ENCODE measurements at places on chromosomes 7 and 10.

GRCh38 chr10:80264081-80265056, 25.1 kb downstream of the MAT1A start:
- no peak for DNase-seq

DNA sequence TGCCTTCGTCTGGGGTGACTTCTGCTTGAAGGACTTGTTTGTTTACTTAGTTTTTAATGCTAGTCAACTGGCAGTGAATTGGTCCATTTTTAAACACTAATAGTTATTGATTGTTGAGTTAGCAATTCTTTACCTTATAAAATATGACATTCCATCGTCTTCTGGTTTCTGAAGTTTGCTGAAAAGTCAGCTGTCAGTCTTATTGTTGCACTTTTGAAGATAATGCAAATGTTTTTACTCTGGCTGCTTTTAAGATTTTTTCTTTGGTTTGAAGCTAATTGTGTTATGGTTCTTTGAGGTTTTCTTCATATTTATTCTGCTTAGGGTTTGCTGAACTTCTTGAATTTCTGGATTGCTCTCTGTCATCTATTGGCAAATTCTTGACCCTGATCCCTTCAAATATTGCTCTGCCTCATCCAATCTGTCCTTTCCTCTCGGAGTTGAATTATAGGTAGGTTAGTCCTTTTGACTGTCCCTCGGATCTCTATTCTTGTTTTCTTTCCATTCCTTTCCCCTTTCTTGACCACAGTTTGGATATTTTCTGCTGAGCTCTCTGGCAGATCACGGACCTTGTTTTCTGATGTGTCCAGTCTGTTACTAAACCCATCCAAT, 24.2 kb downstream of the MGMT start:
- peak; percentile 31 for DNase-seq

DNA sequence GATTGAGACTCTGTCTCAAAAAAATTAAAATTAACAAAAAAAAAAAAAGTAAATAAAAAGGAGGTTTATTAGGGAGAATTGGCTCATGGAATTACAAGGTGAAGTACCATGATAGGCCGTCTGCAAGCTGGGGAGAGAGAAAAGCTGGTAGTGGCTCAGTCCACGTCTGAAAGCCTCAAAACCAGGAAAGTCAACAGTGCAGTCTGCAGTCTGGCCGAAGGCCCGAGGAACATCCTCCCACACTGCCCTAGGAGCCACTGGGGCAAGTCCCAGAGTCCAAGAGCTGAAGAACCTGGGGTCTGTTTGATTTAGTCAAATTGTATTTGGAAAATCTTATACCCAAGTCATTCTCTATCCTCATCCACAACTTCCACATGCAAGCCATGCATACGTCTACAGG, 59.0 kb upstream of the RAB18 start:
- DNase-seq: no peak

- DNase-seq: peak; percentile 92
These were observed 11.4 kb upstream of the REPIN1 start for GRCh38 chr7:150357270-150357669.

GRCh38 chr10:86110156-86110786, 256.3 kb downstream of the GRID1 start:
- peak; percentile 15 for DNase-seq

GRCh38 chr7:109772161-109772560, 1202.5 kb downstream of the DNAJB9 start:
- DNase-seq: no peak

GRCh38 chr10:109089779-109090178, 833.5 kb downstream of the XPNPEP1 start:
- DNase-seq: no peak

GRCh38 chr7:154584352-154585252, 418.3 kb downstream of the PAXIP1 start:
- DNase-seq: peak; percentile 25

DNA sequence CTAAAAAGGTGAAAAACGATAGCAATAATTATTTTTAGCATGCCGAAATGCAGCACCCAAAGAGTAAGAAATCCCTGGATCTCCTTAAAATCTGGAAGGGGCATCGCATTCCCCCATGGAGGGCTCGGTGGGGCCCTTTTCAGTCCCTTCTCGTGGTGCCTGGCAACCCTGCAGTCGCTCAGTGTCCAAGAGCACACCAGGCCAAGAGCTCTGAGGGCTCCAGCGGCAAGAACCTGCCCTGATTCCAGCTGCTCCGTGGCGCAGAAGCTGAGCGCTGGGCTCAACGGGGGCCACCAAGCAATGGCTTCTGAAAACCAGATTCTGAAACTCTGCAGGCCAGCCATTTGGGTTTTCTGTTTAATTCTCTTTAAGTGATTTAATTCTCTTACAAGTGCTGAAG, 131.2 kb downstream of the PRKAG2 start:
- no peak for DNase-seq

DNA sequence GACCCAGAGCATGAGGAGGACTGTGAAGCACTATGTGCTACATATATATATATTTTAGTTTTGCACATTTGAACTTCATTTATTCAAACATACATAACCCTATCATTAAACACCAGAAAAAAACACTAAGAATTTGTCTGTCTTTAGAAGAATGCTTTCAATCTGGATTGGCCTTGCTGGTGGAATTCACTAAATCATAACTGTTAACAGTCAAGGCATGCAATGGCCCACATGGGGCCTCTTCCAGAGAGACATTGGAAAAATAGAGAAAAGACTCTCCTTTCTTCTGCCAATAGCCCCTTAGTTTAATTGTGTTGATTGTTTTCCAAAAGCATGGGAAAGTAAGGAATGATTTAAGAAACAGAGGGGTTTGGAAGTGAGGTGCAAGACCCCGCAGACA, 77.9 kb downstream of the MRPL32 start:
- no peak for DNase-seq

DNA sequence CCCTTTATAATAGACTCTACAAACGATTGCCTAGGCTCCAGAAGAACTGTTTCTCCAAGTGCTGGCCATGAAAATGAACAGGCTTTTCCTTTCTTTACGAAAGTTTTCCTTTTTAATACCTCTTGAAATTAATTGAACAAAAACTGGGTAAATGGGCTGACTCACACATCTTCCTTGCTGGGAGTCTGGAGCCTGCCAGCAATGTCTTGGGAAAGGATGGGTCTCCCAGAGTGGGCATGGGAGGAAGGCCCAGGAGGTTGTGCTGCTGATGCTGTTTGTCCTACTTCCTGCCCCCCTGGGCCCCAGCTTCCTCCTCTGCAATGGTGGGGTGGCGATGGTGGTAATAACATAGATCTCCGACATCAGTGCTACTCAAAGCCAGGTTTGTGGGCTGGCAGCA, 174.1 kb downstream of the RPS24 start:
- DNase-seq: no peak

GRCh38 chr10:88237896-88238614, 345.1 kb downstream of the RNLS start:
- no peak for DNase-seq

DNA sequence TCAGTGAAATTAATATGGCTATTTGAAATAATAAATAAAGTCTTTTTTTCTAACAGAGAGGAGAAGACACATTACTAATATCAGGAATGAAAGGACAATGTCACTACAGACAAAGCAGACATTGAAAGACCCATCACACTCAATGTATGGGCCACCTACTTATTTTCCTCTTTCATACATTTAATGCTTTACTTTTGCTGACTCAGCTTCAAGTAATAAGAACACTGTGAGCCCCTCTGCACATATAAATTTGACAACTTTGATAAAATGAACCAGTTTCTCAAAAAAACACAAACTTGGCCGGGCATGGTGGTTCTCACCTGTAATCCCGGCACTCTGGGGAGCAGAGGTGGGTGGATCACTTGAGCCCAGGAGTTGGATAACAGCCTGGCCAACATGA, 664.2 kb upstream of the COBL start:
- DNase-seq: no peak

DNA sequence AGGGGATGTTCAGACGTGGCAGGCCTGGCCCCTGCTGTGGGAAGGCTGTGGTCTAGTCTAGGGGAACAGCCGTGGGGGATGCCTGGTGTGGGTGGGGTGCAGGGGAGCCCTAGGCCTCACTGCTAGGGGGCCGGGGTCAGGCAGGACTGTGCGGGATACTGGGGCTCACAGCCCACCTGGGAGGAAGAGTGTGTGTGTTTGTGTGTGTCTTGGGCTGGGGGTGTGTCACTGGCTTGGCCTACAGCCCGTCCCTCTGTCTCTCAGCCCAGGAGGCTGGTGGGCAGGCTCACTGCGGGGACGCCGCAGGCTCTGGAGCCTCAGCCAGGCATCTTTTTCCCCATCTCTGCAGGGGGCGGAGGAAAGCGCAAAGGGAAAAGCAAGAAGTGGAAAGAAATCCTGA, 118.8 kb downstream of the GRK5 start:
- DNase-seq: no peak

- no peak for DNase-seq
These were observed 207.3 kb upstream of the ADO start for GRCh38 chr10:62597226-62597625.

GRCh38 chr10:62467527-62467926, 93.4 kb downstream of the ZNF365 start:
- no peak for DNase-seq

DNA sequence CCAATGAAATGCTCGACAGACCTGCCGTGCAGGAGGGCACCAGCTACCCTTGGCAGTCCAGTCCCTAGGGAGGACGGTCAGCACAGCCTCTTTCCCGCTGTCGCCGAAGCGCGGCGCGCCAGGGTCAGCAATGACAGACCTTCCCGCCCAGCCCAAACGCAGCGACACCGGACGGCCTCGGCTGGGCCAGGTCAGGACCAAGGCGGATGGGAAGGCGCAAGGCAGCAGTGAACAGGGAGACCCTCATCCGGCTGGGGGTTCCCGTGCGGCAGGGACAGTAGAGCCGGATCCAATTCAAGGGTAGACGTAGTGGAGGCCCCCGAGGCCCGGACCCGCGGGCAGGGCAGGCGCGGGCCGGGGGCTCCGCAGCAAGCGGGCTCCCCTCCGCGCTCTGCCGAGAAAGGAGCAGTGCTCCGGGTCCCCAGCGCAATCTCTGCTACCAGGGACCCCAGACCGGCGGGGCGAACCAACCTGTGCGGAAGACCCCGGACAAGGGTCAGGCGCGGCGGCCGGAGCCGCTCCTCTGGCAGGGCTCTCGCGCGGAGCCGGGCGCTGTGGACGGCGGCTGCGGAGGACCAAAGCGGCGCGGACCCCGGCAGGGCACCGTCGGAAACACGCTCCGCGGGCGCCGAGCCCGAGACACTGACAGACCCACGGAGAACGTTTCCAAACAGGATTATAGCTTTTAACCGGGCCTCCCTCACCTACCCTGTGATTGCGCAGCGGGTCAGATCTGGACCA, at the start of gene SEC31B:
SEC31B (minus strand) TSS at position 551 of the 741 bp plus-strand sequence. CDS start 2,909 bp downstream, outside the sequence.
- DNase-seq: no peak

DNA sequence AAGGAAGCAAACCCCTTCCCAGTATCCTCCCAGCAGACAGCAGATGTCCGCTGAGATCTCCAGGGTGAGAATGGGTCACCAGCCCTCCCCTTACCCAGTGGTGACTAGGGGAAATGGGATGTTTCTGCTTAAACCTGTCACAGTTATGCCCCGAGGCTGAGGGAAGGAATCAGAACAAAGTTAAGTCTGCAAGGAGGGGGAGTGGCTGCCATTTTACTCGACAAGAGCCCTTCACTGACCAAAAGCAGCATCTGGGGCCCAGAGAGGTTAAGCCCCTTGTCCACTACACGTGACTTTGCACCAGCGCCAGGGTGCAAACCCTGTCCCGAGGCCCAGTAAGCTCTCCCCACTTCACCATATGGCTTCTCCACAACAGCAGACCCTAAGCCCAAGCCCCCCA, 4.6 kb upstream of the NANOS1 start:
- DNase-seq: no peak

DNA sequence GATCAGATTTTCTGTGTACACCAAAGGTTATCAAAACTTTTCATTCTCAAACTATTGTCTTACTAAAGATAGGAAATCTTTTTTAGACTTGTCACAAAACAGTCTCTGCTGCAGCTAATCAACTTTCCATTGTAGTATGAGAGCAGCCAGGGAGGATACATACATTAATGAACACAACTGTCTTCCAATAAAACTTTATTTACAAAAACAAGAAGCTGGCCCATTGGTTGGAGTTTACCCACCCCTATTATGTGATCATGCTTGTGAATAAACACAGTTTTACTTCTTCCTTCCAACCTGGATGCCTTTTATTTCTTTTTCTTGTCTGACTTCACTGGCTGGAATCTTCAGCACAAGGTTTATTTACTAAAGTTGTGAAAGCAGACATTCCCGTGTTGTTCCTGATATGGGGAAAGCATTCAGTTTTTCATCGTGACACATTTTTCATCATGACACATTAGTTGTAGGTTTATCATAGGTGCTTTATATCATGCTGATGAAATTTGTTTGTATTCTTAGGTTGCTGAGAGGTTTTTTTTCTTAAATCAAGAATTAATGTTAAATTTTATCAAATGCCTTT, 98.5 kb upstream of the CDK13 start:
- peak; percentile 20 for DNase-seq

GRCh38 chr10:119370972-119371703, 163.8 kb downstream of the GRK5 start:
- DNase-seq: no peak

DNA sequence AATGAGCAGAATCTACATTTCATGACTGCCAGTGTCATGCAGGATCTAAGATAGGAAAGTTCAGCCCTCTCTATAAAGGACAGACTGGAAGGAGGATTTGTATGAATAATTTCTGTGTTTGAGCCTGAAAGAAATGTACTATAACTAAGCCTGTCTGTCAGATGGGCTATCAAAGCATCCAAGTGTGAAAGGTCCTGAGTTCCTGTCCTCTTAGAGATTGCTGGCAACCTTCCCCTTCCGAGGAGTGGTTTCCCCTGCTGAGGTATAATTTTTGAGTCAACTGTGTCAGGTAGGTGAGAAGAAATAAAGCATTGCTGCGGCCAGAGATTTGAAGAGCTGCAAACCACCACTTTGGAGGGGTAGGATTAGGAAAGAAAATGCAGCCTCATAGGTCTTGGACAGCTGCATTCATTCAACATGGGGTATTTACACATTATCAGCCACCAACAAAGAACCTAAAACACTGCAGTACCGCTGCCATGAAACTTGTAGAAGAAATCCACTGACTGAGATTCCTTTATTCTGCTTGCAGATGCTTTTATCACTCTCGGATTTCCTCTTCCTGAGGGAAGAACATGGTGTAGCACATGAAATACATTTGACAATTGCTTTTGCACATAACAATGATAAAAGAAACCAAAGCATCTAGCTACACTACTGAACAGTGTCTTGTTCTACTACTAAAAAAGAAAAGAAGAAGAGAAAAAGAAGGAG, 189.1 kb downstream of the DGKI start:
- DNase-seq: no peak

- DNase-seq: no peak
These were observed 22.4 kb downstream of the VIPR2 start for GRCh38 chr7:159122276-159122675.

- DNase-seq: no peak
These were observed 22.6 kb upstream of the SIRT1 start for GRCh38 chr10:67861750-67862432.

- DNase-seq: no peak
These were observed 20.6 kb downstream of the ZDHHC6 start for GRCh38 chr10:112426111-112426510.

GRCh38 chr10:119139464-119140067, 25.9 kb downstream of the SFXN4 start:
- peak; percentile 53 for DNase-seq

GRCh38 chr10:99461230-99461629, 30.8 kb upstream of the GOT1 start:
- DNase-seq: no peak

- DNase-seq: no peak
These were observed 57.8 kb downstream of the TRIL start for GRCh38 chr7:28900311-28900710.

GRCh38 chr10:99530108-99531025, 2.4 kb upstream of the NKX2-3 start:
- no peak for DNase-seq

- DNase-seq: no peak
These were observed 60.1 kb downstream of the TACC2 start for GRCh38 chr10:122049076-122049475.

Measured in NAMALWA (cell line).